NCI-H1436 (cell line): ENCODE measurements at places on chromosomes 5 and 9.
A peak's percentile ranks its signal among the peaks of the same experiment; 100 is the strongest.

DNA sequence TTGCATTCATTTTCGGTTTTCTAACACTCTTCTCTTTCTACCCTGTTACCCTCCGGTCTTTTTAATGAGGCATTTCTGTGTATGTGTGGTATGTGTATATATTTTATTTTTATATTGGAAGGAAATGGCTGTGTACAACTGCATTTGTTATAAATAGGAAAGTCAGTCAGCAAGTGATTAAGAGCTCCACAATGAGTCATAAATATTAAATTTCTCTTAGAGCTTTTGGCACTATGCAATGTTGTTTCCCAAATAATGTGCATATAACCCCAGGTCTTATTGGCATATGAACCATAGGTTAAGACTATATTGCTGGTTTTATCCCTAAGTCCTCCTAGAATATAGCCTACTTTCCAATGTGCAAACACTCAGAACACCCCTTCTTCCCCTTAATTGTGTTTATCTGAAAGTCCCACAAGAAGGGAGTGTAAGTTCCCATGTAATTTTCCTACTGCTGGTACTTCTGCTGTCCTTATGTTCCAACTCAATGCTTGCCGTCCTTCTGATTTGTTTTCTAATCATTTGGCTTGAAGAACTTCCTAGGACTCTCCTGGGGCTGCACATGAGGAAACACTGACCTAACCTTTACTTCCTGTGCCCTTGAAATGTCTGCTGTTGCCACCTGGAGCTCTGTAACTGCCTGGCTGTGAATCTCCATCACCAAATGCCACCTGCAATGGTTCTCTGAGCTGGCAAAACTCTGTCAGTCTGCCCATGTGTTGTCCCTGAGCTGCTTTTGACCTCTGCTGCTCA, 65.5 kb upstream of the PCSK5 start:
- DNase-seq = no peak

GRCh38 chr5:111194925-111195324, 29.3 kb upstream of the CAMK4 start:
- no peak for DNase-seq

- DNase-seq = no peak
Observed at GRCh38 chr5:172733131-172733973, 37.6 kb downstream of the DUSP1 start.

GRCh38 chr5:169507051-169507450, 76.5 kb upstream of the SPDL1 start:
- no peak for DNase-seq

DNA sequence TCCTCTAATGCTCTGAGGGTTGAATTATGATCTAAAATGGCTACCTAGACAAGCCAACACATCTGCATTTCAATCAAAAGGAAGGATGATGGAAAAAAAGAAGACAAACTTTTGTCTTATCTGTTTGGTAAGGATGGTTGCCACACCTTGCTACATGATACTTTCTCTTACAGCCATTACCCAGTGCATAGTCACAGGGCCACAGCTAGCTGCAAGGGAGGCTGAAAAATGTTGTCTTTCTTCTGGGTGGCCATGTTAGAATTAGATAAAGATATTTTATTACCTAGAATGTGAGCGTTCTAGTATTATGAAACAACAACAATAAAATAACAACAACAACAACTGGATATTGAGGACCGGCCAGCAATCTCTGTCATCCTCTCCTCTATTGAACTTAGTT, 4.7 kb upstream of the AOPEP start:
- no peak for DNase-seq

GRCh38 chr5:157269165-157269671, 3.3 kb downstream of the CYFIP2 start:
- no peak for DNase-seq

GRCh38 chr5:96081276-96081858, 119.7 kb upstream of the ELL2 start:
- no peak for DNase-seq

GRCh38 chr9:4670591-4670990, 4.3 kb upstream of the SPATA6L start:
- no peak for DNase-seq

DNA sequence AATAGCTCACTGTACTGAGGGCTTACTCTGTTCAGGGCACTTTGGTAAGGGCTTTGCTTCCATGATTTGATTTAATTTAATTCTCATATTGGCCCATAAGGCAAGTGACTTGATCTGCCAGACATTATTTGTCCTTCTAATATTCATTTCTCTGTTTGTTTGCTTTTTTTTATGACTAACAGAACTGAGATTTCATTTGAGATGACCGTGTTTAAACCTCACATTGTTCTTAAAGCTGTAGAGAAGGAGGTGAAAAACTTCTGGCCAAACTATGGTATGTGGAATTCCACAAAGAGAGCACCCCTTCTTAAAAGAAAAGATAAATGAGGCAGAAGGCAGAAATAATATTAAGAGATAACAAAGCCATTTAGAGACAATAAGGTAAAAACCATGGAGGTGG, 775.6 kb upstream of the ACO1 start:
- no peak for DNase-seq

DNA sequence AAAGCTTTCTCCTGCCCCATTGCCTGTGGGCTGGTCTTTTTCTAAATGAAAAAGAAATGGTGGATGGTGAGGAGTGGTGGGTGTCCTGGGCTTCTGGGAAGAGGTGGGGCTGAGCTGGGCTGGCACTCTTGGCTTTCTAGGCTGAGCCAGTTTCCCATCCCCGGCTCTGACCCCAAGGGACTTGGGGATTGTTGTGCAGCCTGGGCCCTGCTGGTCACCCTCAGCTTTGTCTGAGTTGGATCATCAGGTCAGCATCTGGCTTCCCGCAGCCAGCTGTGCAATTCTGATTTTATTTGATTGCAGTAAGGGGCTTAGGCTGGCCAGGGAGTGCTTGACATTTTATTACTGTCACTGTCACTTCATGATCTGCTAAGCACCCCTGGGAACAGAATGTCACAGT, 25.3 kb downstream of the GLRA1 start:
- DNase-seq = no peak

GRCh38 chr9:124793015-124793541, 16.1 kb downstream of the OLFML2A start:
- DNase-seq = no peak

DNA sequence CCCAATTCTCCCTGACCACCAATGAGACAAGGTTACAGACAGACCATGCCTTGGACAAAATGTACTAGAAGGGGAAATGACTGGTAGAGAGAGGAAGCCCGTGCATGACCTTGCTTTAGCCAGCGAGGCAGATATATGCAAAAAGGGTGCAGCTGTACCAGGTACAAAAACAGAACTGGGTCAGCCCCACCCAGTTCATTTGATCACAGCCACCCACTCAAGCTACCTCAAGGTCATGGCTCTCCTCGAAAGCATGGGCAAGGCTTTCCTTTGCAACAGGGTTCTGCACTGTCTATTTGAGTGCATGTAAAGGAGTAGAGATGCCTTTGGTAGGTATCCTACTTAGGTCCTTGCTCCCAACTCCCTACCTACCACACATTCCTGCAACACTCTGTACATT, 33.3 kb downstream of the TLE1 start:
- DNase-seq = no peak

DNA sequence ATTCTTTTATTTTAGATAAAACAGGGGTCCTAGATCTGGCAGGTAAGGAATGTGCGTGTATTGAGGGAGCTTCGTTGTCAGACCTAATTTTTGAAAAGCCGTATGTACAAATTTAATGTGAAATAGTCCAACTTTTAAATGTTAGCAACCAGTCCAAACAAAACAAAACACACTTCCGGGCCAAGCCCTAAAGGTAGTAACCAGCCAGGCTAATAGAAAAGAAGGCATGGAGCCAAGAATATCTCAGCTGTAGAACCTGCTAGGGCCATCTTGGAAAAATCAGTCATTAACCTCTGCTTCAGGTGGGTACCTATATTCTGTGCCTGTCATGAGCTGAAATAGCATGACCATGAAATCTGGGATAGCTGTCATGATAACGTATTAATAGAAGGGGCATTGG, 71.0 kb downstream of the SMARCA2 start:
- DNase-seq = no peak

DNA sequence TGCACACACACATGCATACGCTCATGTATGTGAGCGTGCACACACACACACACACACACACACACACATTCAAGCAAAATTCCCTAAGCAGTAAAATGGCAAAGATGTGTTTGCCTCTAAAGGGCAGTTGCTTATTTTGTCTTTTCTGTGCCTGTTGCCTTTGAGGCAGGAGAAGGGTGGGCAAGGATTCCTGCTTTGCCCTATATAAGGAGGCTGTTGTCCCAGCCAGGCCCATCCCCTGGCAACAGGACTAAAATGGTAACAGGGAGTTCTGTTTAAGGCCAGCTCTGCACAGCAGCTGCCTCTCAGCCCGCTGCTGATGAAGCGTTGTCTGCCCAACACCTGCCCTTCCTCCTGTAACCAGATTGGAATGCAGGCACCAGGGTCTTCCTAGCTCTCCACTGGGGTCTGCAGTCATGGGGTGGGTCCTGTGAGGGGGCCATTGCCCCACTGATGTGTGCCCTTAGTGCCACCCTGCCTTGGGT, 64.4 kb downstream of the PPARGC1B start:
- no peak for DNase-seq

DNA sequence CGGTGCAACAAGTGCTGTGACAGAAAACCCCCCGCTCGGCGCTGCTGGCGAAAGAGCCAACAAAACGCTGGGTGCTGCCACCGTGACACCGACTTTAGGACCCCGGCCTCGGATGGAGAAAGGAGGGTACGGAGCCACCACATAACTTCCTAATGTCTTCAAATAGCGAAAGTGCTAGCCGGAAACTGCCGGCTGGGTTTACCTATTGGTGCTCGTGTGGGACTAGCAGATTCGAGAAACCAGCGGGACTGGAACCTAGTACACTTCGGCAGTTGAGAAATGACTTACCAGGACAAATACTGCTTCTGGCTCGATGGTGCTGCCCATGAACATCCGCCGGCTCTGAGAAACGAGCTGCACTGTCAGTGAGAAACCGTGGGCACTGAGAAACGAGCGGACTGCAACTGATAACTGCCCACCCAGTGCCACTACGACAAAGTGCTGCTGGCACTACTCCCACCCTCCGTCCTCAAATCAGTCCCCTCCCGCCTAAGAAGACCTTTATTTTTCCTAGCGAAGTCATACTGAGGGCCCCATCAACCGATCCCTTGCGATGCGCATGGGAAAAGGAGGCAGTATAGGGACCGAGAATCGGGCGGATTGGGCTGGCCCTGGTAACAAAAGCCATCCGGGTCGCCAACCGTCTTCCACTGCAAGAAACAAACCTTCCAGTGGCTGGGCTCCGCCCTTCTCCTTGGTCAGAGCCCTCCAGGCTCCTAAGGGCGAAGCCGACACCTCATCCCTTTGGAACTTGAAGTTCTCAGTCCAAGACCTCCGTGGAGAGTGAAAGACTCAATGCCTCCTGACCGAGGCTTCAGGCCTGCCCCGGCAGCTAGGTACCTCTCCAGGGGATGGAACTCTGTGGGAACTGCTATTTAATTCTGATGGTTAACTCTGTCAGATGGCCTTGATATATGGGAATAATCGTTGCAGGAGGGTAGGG, 27.0 kb upstream of the ANXA2R start:
- peak; percentile 70 for DNase-seq

- no peak for DNase-seq
Observed at GRCh38 chr9:87157366-87158031, 210.2 kb upstream of the GAS1 start.

GRCh38 chr5:40437452-40437861, 242.3 kb upstream of the PTGER4 start:
- DNase-seq = no peak

DNA sequence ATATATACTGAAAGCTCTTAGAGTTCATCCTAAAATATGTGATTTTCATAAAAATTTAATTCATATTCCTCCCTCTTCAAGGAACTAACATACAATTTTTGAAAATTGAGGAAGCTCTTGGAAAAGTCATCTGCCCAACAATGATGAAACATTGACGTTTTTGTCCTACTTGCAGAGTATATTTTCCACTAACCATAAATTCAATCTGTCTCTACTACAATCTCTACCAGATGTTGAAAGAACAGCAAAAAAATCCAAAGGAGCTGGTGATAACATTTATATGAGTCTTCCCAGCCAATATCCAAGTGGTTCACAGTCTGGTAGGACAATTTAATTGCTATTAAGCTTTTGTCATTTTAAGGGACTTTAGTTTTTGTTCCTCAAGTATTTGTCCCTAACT, 81.1 kb upstream of the NR3C1 start:
- DNase-seq = no peak

- no peak for DNase-seq
Observed at GRCh38 chr5:172760959-172761358, 10.0 kb downstream of the DUSP1 start.

DNA sequence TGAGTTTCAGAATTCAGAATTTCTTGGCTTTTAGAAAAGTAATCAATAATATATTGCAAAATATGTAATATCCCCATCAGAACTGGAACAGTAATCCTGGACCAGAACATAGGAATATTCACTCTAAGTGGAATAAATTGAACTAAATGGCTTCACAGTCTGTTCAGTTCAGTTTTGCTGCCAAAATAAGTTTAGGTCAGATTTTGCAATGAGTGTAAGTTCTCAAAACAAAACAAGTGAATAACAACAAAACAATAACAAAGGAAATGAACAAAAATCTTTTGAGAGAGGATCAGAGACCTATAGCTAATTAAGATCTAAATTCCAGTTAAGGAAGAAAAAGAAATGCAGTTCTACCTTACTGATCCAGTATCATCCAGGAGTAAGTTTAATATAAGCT, 9.3 kb downstream of the PTGER4 start:
- DNase-seq = no peak

- DNase-seq = no peak
Observed at GRCh38 chr5:82882316-82882715, 194.9 kb downstream of the TMEM167A start.

GRCh38 chr5:5884593-5884992, 462.1 kb downstream of the ICE1 start:
- DNase-seq = no peak

GRCh38 chr5:79263290-79263689, 27.4 kb downstream of the JMY start:
- DNase-seq = no peak

GRCh38 chr9:5518171-5518936, 8.0 kb downstream of the PDCD1LG2 start:
- no peak for DNase-seq

DNA sequence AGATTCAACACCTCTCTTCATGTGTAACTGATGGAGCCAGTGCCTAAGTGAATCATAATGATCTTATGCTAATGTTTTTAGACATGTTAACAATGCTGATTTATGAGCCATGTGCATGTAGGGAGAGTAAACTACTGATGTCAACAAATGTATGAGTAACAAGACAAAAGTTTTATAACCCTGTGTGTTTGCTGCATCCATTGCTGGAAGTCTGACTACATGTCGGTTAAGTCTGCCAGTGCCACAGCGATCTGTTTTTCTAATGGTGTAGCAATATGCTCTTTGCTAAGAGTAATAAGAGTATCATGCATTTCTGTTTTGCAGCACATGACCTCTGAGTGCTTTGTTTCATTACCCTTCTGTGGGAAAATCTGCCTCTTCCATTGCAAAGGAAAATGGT, 26.4 kb upstream of the TMOD1 start:
- DNase-seq = no peak

GRCh38 chr5:129438322-129438721, 21.8 kb upstream of the ADAMTS19 start:
- no peak for DNase-seq

GRCh38 chr9:134658378-134658955, 16.9 kb downstream of the COL5A1 start:
- DNase-seq = no peak

- DNase-seq = no peak
Observed at GRCh38 chr9:15155826-15156225, 151.2 kb downstream of the TTC39B start.

- DNase-seq = no peak
Observed at GRCh38 chr9:28005779-28006178, 432.5 kb upstream of the C9orf72 start.

GRCh38 chr9:132575005-132575609, 7.3 kb upstream of the BARHL1 start:
- DNase-seq = peak; percentile 85

- peak; percentile 20 for DNase-seq
Observed at GRCh38 chr9:34185778-34186551, 7.1 kb downstream of the UBAP1 start.
